GM04503 (cell line): ENCODE measurements at places on chromosomes 5 and 9.

- no peak for DNase-seq
Observed at GRCh38 chr5:107090506-107090905, 580.2 kb downstream of the EFNA5 start.

- DNase-seq: no peak
Observed at GRCh38 chr5:153753645-153754432, 263.4 kb downstream of the GRIA1 start.

GRCh38 chr9:14366076-14366475, 52.1 kb upstream of the NFIB start:
- DNase-seq: peak; percentile 93

GRCh38 chr5:145806923-145807322, 28.2 kb downstream of the PRELID2 start:
- DNase-seq: no peak

DNA sequence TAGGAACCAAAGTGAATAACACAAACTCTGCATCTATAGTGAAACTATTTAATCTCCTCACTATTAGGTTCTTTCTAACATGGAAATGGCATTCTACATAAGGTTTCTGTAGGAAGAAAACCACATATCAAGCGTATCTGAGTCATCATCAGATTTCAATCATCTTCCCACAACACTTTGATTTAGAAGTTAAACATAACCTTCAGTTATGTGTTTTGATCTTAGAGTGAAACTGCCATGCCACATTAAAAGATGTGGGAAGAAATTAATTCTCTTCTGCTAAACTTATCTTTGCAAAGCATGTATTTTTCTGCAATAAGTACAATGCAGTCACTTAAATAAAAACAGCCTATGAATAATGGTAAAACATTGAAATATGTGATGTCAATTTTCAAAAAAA, 55.0 kb downstream of the MEF2C start:
- DNase-seq: no peak

- no peak for DNase-seq
Observed at GRCh38 chr5:78221964-78222451, 72.5 kb downstream of the AP3B1 start.

DNA sequence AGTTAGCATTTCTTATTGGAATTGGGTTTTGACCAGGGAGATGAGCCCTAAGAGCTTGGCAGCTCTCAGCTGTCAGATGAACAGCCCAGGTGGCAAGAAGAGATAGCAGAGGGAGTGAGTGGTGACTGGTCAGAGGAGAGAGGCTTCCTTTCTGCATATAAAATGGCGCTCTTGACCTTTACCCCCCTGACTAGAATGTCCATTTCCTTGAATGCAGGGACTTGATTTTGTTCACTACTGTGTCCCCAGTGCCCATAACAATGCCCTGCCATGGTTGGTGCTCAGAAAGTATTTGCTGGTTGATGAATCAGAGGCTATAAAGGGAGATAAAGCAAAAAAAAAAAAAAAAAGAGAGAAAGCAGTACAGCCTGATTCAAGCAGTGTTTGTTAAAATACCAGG, 7.2 kb downstream of the CHMP5 start:
- no peak for DNase-seq

GRCh38 chr9:70514273-70514672, 99.8 kb upstream of the KLF9 start:
- no peak for DNase-seq

DNA sequence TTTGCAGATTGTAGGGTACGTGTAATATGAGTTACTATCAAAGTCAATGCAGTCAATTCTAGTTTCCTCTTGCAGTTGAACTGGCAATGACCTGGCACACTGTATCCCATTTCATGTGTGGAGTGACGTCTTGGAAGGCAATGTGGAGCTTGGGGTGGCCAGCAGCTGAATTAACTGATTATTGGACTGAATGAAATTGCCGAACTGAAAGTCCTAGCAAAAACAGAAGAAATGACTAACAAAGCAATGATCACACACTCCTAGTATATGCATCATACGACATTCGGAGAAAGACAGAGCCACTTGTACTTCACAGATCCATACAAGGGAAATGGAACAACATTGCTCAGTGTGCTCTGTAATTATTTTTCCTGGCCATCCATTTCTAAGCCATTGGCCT, 259.1 kb upstream of the DAPK1 start:
- no peak for DNase-seq

DNA sequence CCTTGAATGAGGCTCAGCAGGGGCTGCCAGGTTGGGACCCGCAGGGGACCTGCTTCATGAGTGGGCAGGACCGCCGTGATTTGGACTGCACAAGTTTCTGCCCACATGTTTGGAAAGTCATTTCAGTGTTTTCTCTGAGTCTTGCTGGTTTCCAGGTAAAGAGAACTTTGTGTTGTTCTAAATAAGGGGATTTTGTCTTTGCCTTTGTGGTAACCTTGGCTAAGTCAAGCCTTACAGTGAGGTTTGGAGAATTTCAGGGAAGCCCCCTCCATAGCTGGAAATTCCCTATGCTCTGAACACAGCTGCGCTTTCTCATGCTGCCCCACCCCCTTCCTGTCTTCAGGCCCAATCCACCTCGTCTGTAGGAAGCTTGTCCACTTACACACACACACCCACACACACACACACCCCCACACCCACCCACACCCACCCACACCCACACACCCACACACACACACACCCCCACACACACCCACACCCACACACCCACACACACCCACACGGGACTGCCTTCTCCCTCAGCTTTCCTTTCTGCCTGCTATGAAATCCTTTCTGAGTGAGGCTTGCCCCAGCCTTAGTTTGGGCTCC, 270.1 kb downstream of the HSPA4 start:
- DNase-seq: no peak

DNA sequence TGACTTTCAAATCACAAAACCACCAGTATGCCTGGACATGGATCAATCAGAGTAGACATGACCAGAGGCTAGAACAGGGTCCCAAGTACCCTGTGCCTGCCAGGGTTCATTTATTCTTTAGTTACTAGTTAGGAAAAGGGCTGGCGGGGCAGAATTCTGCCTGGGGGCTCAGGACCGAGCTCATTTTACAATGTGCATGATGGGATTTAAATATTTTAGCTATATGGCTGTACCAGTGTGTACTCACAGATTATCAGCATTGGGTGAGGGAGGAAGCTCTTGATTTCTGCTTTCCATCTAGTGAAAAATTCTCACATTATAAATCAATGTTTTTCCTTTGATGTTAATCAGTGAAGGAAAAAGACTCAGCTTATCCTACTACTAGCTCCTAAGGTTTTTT, 1511.1 kb downstream of the EFNA5 start:
- no peak for DNase-seq

- no peak for DNase-seq
Observed at GRCh38 chr9:93665637-93666438, 89.5 kb downstream of the PHF2 start.

DNA sequence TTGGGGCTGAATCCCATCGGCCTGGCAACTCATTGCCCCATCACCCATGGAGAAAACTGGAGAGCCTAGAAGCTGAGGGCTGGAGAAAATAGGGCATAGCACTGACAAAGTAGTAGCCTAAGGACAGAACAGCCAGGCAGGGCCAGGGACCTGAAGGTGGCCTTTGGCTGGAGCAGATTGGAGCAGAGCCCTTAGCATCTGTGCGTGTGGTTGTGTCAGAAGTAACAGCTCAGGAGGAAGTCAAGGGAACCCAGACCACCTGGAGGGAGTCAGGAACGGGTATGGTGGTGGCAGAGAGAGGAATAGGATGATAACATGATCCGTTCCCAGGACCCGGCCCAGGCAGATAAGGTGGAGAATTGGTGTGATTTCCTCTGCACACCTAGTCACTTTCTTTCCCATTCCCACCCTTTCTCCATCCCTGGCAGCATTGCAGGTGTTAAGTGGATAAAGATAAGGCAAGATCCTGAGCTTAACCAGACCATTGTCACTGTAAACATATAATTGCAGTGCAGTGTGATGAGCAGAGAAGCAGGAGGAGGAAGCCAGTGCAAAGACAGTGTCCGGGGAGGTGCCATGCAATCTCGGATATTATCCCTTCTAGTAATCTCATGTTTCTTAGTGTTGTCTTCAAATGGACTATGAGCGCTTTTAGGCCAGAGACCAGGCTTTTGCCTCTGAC, 67.0 kb downstream of the NDFIP1 start:
- no peak for DNase-seq

DNA sequence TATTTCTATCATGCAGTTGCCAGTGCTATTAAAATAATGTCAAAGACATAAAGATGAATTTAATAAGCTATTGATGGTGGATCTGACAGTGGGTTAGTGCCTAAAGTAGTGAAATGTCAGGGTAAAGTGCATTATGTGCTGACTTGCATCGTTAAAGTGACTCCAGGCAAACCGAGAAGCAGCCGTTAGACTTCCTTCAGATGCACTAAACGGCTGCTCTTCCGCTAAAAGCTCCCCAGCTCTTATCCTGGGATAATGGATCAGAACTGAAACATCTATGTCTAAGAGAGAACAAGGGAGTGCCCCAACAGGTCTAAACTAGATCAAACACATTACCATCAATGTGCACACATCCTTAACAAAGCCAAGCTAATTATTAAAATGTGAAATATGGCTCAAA, 468.2 kb downstream of the NTRK2 start:
- no peak for DNase-seq

DNA sequence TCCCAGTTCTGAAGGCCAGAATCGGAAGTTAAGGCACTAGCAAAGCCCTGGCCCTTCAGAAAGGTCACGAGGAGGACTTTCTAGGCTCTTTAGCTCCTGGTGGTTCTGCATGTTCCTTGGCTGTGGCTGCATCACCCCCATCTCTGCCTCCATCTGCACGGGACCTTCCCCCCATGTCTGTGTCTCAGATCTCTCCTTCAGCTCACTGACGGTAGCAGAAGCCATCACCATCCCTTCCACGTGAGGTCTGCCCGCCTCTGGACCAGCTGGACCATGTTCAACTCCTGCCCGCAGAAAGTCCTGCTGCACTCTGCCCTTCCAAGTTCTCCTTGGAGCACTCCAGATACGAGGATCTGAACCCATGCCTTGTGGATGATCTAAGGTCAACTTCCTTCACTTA, 242.9 kb upstream of the IRX1 start:
- DNase-seq: no peak

- DNase-seq: no peak
Observed at GRCh38 chr5:111668477-111669414, 88.2 kb downstream of the NREP start.

GRCh38 chr5:39186722-39187539, 32.4 kb downstream of the FYB1 start:
- DNase-seq: no peak

GRCh38 chr5:40826489-40827187, 8.4 kb downstream of the RPL37 start:
- no peak for DNase-seq

DNA sequence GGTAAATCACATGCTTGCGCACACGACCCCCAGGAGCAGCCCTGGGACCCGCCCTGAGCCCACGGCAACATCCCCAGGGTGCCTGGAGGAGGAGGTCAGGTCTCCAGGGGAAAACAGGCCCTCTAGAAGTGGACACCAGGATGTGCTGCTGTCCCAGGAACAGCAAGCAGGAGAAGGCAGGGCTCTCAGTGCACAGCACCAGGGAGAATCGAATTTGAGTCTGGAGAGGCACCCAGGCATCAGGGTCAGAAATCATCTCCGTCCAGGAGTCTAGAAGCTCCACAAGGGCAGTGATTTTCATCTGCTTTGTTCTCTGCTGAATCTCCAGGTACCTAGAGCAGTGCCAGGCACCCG, 93.6 kb downstream of the PAX5 start:
- no peak for DNase-seq

DNA sequence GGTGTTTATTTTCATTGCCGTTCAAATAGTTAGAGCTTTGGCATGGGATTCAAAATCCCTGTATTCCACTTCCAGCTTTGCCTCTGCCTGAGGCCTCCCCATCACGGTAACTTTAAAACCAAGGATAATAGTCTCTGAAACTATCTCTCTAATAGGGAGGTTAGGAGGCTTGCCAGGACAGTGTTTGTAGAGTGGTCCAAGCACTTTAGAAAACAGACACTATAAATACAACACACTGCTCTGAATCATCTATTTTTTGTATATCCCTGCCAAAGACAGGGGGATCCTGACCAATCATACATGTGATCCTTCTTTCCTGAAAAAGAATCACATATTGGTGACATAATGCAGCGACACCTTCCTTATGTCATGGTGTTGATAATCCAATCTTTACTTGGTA, 326.8 kb downstream of the BNC2 start:
- DNase-seq: no peak

DNA sequence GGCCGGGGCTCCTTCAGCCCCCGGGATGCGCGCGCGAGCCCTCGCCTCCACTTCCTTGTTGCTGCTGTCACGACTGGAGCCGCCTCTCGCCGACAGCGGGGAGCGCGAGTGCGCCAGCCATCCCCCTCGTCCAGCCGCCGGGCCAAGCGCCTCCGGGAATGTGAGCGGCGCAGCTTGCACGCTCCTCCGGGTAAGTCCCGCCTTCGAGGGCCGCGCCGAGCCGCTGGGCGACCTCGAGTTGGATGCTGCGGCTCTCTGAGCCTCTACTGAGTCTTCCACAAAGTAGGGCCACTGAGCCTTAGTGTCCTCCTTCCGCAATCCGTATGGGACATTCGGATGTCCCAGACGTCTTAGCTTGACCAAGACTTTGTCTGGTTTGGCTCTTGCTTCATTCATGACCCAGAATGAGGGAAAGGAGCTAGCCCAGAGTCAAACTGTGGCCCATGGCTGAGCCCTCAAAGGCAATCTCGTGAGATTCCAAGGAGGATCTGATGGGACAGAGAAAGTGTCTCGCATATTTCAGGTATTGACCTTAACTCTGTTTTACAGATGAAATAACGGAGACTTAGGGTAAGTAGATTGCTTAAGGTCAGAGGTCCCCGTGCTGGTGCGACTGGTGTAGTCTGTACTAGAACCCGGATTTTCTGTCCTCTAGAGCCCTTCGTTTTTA, 586 bp downstream of the HMGXB3 start:
- DNase-seq: no peak

DNA sequence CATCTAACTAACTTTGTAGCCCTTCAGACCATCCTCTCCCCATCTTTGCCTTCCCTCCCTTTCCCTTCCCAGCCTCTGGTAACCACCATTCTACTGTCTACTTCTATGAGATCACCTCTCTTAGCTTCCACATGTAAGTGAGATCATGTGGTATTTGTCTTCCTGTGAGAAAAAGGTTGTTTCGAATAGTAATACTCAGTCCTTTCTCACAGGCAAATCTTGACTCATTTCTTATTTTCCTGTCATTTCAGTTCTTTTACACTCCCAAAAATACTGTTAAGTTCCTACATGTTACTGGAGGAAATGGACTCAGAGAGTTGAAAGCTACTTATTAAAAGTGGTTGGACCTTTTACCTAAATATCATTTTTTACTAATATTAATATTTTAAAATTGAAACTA, 82.1 kb downstream of the SLF1 start:
- DNase-seq: no peak

DNA sequence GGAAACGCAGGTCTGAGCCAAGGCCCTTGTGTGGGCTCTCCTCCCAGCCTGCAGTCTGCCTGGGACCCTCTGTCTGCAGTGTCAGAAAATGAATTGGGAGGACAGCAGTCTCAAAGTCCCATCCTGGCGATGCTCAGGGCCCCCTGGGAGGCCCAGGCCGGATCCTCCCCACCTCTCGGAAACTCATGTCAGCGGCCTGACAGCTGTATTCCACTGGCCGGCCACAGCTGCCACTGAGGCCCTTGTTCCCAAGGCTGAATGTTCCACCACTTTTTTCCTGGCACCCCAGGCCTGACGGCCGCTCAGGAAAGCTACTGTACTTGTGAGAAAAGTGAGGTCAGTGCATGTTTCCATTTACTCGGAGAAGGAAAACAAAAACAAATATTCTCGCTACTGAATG, 180.0 kb downstream of the FGF18 start:
- DNase-seq: no peak
